ENCODE measurements at places on chromosomes 4 and X. TPM values are rescaled to one million over a fixed set of nuclear protein-coding genes. Genes with fewer than 3 reads are reported as not detected.

The CD38 gene
- total RNA-seq, result not detected

The ENPP6 gene
- total RNA-seq, result not detected

The GDPD2 gene
- total RNA-seq, result not detected

The MAOB gene
- 0.37 TPM for total RNA-seq

The XG gene
- 4.9 TPM for total RNA-seq

The CPEB2 gene
- 25.6 TPM for total RNA-seq

The PDGFC gene
- total RNA-seq, result 133 TPM

The UGT2B15 gene
- total RNA-seq, result not detected

The PLP2 gene
- total RNA-seq, result 17.7 TPM

The RAI2 gene
- 0.66 TPM for total RNA-seq

The TMPRSS11B gene
- total RNA-seq, result not detected

The DCLK2 gene
- 14.1 TPM for total RNA-seq

The SLC6A14 gene
- not detected for total RNA-seq

The SGCB gene
- 36.7 TPM for total RNA-seq

The SLITRK4 gene
- 0.50 TPM for total RNA-seq

The FAM120C gene
- 5.9 TPM for total RNA-seq

The BEX5 gene
- 0.33 TPM for total RNA-seq

The XAGE1B gene
- total RNA-seq, result not detected
